ENCODE measurements at places on chromosomes 11 and 22.

DNA sequence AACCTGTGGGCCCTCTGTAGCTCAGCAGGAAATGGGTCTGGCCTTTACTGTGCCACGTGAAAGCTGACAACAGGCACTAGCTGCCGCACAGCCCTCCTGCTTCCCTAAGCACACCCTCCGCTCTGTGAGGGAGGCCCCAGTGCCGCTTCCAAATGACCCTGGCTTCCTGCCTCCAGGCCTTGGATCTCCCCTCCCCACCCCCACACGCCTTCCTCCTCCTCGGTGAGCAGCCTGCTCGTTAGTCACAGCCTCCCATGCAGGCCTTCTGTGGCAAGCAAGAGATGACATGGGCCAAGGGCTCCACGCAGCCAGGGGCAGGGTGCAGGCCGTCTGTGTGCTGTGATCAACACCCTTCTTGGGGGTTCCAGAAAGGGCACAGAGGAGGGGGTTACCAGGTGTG, 15.3 kb upstream of the RASL10A start:
- no peak for DNase-seq

GRCh38 chr11:107705027-107705426, 6.8 kb downstream of the SLN start:
- DNase-seq = no peak

- DNase-seq = no peak
These were observed 1.2 kb downstream of the BET1L start for GRCh38 chr11:206002-206384.

GRCh38 chr11:44621784-44622183, 56.3 kb downstream of the CD82 start:
- DNase-seq = no peak

DNA sequence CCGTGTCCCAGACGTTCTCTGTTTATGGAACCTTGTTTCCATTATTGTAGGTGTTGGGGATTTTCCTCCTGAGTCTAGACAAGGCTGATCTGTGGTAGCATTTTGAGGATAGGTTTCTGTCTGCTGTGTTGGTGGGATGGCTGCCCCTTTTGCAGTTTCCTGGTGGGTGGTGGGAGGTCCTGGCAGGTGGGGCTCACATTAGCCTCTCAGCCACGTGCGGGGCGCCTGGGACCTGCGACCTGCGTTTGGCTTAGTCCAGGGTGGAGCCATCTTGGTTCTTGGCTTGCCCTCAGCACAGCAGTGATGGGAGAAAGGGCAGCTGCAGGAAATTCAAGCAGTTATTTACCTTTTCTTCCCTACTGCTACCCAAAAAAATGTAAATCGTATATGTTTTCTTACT, 143.4 kb downstream of the TBC1D22A start:
- DNase-seq = no peak

DNA sequence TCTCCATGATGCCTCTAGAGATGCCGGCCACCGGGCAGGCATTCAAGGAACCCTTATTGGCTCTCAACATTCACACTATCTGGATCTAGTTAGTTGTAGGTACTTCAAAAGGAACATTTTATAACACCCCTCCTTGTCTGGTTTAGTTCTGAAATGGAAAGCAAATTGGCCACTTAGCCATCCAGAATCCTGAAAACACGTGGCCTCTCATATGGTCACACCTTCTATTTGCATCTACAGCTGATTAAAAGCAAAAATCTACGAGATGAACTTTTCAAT, 29.2 kb downstream of the ABTB2 start:
- no peak for DNase-seq

- no peak for DNase-seq
These were observed 79.9 kb downstream of the MIAT start for GRCh38 chr22:26737262-26737661.

DNA sequence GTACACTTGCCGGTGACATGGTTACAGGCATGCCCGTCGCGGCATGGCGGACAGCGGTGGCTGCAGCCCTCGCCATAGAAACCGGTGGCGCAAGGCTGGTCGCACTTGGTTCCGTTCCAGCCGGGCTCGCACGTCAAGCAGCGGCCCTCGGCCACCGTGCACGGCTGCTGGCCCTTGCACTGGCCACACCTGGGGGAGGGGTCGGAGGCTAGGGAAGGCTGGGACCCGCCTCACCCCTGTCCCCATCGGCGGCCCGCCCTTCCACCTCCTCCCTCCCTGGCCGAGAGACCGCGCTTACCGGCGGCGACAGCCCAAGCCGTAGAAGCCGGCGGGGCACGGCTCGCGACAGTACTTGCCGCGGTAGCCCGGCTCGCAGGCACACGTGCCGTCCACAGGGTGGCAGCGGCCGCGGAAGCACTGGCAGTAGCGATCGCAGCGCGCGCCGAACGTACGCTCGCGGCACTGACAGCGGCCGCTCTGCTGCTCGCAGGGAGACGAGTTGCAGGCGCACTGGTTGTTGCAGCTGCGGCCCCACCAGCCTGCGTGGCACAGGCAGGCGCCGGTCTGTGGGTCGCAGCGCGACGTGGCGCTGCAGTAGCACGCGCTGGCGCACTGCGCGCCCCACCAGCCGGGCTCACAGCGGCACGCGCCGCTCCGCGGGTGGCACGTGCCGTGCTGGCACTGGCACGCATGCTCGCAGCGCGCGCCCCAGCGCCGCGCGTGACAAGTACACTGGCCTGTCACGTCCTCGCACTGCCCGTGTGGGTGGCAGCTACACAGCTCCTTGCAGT, 6.7 kb downstream of the SCARF2 start:
- peak; percentile 60 for DNase-seq

DNA sequence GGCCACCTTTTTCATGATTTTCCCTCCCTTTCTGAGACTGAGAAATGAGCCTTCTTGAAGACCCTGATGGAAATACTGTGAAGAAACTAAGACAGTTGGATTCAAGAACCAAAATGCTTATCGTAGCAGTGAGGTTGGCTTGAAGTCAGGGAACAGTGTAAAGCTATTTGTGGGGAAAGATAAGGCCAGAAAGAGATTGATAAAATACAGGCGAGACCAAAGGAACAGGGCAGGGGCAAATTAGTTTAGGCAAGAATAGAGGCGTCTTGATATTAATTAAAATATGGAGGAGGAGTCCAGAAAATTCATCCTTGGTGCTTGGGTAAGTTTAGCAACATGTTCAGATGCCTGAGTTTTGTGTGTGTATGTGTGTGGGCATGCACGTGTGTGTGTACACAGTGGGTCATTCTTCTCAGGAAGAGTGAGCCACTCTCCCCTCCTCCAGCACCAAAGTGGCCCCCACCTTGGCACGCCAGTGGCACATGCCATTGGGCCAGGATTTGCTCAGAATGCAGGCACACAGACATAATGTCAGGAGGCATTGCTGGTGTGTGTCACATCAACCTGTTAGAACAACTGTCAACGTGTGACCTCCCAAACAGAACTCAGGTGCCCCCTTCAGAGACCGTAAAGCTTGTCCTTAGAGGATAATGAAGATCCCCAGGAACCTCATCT, 3.9 kb upstream of the EHF start:
- no peak for DNase-seq

GRCh38 chr22:21682385-21683175, 16.8 kb downstream of the PPIL2 start:
- no peak for DNase-seq

- no peak for DNase-seq
These were observed 8.2 kb upstream of the PRR5 start for GRCh38 chr22:44693756-44694155.

DNA sequence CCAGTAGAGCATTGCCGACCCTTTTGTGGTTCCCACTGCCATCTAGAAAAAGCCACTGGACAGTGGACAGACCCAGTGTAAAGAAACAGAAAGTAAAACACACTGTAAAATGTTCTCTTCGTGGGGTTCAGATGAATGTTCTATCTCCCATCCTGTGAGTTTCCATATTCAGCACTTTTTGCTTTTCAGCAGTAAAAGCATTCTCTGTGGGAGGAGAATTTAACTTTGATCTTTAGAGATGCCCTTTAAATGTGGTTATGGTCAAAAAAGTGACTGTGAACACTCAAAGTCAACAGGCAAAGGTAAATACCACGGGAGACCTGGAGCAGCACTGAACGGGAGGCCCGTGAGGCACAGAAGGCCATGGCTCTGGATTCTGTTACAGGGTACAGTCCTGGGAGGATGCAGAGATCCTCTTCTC, 53.9 kb downstream of the FLI1 start:
- DNase-seq = no peak

- DNase-seq = peak; percentile 49
These were observed 4.2 kb downstream of the HSPA8 start for GRCh38 chr11:123057661-123058305.
